ENCODE measurements at places on chromosomes 12 and 14.

DNA sequence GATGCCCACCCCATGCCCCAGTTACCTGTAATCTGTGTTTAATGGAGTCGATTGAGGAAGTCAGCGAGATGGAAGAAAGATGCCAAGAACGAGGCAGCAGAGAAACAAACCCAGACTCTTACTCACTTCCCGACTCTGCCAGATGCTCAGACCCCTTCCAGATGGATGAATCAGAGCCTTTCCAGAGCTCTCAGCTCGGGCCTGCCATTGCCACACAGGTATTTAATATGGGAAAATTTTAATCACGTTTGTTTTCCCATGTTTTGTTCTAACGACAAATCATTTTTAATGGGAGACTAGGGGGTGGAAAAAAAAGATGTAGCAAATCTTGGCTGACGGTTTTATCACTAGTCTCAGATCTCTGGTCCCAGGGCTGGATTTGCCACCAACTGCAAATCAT is 72.5 kb upstream of the SRRM4 start:
- DNase-seq, result no peak

DNA sequence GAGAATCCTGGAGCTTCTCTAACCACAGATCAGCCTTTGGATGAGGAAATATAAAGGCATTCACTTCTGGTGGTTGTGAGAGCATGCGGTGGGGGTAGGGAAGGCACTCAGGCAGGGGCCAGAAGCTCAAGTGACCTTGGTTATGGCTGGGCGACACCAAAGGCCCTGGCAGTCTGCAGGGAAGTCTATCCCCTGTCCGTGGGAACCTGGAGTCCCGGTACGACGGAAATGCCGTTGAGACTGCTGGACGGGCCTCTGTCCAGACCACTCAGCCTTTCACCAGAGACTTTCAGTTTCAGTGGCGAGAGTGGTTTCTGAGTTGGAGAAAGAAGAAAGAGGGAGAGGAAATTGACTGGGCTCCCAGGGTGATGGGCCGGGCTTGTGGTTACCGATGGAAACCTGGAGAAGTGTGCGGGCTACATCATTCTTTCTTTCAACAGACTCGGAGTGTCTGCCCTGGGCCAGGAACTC is 20.9 kb downstream of the ISCA2 start:
- DNase-seq, result no peak

DNA sequence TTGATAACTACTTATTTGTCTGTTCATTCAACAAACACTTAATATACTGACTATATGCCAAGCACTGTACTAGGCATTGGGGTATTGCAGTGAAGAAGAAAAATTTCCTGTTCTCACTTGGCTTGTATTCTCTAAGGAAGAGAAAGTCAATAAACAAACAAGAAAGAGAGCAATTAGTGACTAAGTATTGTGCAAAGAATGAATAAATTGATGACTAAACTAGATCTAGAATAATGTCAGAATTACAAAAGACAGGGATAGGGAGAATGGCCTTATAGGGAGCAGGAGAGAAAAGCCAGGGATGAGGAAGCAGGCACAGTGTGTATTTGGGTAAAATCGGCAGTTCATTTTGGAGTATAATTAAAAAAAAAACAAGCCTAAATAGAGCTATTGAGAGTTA is 4.2 kb upstream of the LIN7A start:
- no peak for DNase-seq

- DNase-seq, result no peak
These were observed 26.4 kb upstream of the PRMT8 start for GRCh38 chr12:3464561-3464960.

DNA sequence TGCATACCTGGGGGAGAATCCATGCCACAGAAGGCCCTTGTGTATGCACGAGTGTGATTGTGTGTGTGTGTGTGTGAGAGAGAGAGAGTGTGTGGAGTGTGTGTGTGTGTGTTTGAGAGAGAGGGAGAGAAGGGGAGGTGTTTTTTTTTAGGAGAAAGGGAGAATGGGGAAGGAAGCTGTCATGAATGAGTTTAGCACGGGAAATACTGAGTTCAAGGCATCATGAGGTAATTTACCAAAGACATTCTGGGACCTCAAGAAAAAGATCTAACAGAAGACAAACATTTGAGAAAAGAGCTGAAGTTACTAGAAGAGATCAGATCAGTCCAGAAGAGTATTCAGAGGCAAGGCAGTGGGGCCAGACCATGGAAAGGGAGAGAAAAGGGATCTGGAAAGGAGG is 157.1 kb downstream of the TTC7B start:
- DNase-seq, result no peak

DNA sequence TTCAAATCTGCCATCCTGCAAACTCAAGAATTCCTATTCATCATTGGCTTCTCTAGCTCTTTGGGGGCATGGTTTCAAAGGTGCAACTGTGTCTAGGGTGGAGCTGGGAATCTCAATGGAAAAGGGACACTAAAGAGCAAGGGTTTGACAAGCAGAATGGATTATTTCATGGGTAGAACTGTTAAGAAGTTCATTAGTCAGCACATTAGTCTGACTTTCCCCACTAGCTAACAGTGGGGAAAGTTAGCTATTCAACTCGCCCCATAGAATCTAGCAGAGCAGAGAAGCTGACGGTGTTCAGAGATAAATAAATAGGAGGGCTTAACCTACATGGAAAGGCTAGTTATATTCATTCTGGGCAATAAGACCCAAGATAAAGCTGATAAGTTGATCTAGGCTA is 153.9 kb downstream of the EMP1 start:
- DNase-seq, result no peak

GRCh38 chr14:62462988-62463387 is 582.3 kb downstream of the KCNH5 start:
- DNase-seq, result no peak

GRCh38 chr12:8917751-8918150 is 3.4 kb downstream of the PHC1 start:
- no peak for DNase-seq

GRCh38 chr12:13099844-13100604 is 3.4 kb downstream of the GSG1 start:
- no peak for DNase-seq

GRCh38 chr14:59280961-59281360 is 92.5 kb downstream of the DAAM1 start:
- no peak for DNase-seq

GRCh38 chr12:31645924-31646323 is 13.6 kb upstream of the ETFBKMT start:
- no peak for DNase-seq

GRCh38 chr14:99596071-99596627 is 7.9 kb downstream of the CCDC85C start:
- DNase-seq, result no peak

DNA sequence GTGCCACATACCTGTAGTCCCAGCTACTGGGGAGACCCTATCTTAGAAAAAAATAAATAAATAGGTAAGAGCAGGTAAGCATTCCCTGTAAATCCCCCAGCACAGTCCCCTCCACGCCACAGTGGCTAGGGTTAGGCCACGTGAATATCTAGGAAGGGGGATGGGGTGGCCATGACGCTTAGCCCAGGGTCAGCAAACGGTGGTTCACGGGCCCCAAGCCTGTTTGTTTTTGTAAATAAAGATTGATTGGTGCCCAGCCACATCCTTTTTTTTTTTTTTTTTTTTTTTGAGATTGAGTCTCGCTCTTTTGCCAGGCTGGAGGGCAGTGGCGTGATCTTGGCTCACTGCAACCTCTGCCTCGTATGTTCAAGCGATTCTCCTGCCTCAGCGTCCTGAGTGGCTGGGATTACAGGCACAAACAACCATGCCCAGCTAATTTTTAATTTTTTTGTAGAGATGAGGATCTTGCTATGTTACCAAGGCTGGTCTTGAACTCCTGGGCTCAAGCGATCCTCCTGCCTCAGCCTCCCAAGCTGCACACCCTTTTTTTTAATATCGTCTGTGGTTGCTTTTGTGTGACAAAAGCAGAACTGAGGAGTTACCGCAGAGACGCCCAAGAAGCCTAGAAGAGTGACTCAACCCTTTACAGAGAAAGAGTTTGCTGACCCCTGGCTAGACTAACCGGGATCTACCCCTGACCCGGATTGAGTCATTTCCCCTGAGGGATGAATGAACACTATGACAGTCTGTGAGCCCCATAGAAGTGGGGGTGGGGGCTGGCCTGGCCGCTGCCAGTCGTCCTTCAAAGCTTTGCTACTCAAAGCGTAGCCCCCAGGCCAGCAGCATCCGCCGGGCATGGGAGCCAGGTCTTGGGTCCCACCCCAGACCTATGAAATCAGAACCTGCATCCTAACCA is 113.7 kb upstream of the NCOR2 start:
- no peak for DNase-seq

DNA sequence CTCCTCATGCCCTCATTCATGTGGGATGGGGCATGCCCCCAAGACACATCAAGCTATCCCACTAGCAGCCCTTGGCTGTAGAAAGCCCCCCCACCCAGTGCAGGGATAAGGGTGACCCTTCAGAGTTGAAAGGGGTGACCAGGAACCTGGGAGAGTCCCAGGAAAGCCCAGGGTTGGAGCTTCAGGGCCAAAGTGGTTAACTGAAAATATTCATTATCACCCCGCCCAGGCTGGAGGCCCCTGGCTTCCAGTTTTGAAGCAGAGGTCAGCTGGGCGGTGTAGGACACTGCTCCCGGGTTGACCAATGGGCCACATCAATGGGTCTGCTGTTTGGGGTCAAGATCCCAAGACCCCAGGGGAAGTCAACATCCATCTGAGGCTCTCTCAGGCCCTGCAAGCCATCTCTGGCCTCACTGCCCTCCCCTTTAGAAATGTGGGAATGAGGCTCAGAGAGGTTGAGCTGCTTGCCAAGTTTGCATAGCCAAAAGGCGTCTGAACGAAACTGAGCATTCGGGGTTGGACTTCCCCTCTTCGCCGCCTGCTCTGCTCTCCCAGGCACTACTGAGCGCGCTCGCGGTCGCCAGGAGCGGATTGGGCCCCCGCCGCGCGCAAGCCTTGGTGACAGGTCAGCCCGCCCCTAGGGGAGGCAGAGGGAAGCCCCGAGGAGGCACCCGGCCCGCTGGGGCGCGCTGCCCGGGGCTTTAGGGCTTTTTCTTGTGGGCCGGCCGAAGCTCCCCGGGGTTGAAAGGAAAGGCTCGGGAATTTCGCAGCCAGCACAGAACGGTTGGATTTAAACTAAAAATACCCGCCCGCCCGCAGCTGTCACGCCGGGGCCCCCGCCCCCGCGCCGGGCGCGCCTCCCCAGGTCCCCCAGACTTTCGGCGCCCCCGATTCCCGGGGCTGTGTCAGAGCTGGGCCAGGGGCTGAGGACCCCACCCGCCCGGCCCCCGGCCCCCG is 576 bp downstream of the SYNE3 start:
- no peak for DNase-seq

DNA sequence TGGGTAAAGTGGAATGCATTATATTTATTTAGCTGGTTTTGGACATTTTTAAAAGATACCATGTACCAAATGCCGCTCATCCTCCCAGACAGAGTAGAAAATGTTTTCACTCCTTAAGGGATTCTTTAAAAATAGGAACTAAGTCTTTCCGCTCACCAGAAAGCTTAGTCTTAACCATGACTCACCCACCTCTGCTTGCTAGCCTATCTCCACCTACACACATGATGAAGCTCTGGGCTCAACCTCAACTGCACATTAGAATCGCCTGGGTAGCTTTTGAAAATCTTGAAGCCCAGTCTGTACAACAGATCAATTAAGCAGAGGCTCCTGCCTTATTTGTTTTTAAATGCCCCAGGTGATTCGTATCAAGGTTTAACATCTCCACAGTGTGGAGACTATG is 260.5 kb downstream of the NEDD1 start:
- no peak for DNase-seq

DNA sequence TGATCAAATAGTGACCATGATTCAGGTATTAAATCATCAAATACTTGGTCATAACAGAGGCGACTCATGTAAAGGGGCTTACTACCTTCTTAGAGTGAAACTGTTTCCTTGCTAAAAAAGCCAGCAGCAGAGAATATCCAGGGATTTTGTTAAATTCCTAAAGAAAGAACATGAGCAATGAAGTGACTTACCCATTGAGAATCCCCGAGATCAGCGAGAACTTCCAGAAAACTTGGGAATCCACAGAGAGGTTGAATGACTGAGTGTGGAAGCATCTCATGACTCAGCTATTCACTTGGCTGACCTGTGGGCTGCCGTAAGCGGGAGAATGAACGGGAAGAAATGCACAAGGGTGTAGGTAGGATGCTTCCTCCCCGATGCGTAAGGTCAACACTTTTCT is 85.3 kb upstream of the KCNA1 start:
- DNase-seq, result no peak

GRCh38 chr12:61916831-61917230 is 343.4 kb upstream of the USP15 start:
- DNase-seq, result no peak

- DNase-seq, result no peak
These were observed 48.9 kb downstream of the PPP1R12A start for GRCh38 chr12:79885911-79886490.

DNA sequence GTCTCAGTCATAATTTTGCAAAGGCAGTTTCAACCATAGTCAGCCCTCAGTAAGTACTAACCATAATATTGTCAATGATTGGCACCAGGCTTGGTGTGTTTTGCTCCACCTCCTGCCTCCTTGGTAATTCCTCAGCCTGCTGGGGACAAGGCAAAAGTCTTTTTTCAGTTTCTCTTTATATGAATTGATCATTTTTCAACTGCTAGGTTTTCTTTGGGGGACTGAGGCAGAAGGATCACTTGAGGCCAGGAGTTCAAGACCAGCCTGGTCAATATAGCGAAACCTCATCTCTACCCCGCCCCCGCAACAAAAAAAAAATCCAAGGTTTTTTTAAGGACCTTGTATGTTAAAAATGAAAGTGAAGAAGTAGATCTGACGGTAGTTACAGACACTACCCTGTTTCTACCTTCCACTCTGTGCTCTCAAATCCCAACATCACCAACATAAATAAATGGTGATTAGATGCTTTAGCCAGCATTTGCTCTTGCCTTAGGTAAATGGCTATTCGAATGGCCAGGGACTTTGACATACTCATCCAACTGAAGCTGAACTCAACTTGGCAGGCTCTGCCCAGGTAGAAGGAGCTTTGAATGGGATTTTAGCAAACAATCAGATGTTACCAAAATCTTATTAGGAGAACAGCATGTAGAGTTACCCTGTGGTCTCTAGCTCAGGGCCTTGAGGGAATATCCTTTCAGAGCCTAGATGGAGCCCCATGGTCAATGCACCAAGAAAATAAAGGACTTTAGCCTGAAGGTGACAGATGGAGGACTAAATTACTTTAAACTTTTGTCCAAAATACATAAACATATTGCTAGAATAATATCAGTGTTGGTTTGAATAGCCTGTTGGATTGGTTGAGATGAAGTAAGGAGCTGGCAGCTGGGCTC is 126.9 kb upstream of the AMIGO2 start:
- no peak for DNase-seq

GRCh38 chr14:103280278-103280928 is 53.6 kb upstream of the EIF5 start:
- no peak for DNase-seq

- DNase-seq, result no peak
These were observed 196.3 kb downstream of the EPS8 start for GRCh38 chr12:15592934-15593333.

GRCh38 chr14:24315807-24316596 is 4.7 kb downstream of the LTB4R start:
- DNase-seq, result no peak

GRCh38 chr14:21255385-21256101 is 13.7 kb downstream of the HNRNPC start:
- DNase-seq, result no peak

All from DMS153 (cell line).